ENCODE measurements at places on chromosomes 5 and 9.
A peak's percentile ranks its signal among the peaks of the same experiment; 100 is the strongest.

DNA sequence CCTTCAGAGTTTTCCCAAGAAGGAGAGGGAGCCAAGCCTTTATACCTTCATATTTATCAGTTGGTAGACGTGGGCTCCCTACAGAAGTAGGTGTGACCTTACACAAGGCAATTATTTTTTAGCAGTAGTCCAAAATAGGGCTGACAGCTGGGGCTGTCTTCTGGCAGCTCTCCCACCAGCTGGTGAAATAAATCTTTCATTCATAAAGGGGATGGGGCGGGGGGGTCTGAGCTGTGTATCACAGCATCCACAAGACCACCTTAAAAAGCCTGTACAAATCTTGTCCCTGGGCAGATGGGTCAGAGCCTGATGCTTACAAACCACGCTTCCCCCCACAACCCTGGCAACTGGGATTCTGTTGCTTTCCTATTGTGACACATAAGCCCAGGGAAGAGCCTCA is 19.7 kb downstream of the CSF2 start:
- DNase-seq, result no peak

DNA sequence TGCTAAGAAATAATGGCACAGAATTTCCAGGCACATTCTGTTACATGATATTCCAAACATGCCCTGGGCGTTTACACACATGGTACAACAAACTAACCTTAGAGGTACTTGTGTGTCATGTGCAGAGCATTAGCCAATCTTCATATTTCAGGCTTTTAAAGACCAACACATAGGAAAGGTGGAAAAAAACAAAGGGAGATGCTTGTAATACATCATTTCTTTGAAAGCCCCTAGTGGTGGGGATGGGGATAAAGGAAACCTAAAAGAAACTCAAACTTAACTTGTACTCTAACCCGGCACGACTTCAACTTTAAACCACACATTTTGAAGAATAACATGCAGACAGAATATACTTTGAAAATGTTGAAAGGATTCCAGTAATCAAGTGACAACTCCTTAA is 133.6 kb downstream of the PTPRD start:
- no peak for DNase-seq

- no peak for DNase-seq
Measured at GRCh38 chr5:42756606-42757601, at the start of gene CCDC152. Gene CCDC152 (plus strand): TSS chr5:42756818. CDS start chr5:42759122, 2,304 bp downstream.

GRCh38 chr5:53201746-53202145 is 92.2 kb upstream of the MOCS2 start:
- DNase-seq, result no peak

GRCh38 chr5:4628645-4629385 is 511.3 kb upstream of the ADAMTS16 start:
- DNase-seq, result no peak

GRCh38 chr9:14693251-14693861 is at the start of gene ZDHHC21:
Gene ZDHHC21 (minus strand): TSS chr9:14693432. CDS start chr9:14674340, 19,092 bp downstream.
- DNase-seq, result peak; percentile 32

DNA sequence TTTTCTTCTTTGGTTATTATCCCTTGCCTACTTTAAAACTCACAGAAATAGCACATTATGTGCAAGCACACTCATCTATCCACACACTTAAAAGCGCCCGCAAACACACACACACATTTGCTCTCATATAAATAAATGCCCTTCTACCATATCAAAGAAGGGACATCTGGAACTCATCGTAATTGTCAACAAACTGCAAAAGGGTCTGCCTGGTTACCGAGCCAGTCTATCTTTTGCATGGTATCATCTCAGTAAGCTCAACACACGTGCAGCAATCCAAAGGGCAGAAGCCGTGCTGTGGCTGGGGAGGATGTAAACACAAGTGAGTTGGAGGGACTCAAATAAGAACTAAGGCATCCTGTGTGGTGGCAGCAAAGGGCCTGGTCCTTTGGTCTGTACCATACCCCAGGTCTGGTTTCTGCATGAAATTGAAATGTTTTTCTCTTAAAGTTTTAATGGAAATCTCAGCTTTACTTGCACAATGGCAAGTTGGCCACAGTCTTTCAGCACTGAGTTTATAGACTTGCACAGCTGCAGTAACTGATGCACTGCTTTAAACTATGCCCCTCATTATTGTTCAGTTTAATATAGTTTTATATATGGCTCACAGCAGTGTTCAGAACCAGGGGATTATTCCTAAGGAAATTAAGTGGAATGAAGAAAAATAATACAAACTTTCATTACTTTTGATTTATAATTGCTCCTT is 331.0 kb downstream of the ADAMTS6 start:
- no peak for DNase-seq

GRCh38 chr9:107863396-107863795 is 373.8 kb upstream of the KLF4 start:
- no peak for DNase-seq

- no peak for DNase-seq
Measured at GRCh38 chr9:36194326-36195000, 3.7 kb downstream of the CLTA start.

DNA sequence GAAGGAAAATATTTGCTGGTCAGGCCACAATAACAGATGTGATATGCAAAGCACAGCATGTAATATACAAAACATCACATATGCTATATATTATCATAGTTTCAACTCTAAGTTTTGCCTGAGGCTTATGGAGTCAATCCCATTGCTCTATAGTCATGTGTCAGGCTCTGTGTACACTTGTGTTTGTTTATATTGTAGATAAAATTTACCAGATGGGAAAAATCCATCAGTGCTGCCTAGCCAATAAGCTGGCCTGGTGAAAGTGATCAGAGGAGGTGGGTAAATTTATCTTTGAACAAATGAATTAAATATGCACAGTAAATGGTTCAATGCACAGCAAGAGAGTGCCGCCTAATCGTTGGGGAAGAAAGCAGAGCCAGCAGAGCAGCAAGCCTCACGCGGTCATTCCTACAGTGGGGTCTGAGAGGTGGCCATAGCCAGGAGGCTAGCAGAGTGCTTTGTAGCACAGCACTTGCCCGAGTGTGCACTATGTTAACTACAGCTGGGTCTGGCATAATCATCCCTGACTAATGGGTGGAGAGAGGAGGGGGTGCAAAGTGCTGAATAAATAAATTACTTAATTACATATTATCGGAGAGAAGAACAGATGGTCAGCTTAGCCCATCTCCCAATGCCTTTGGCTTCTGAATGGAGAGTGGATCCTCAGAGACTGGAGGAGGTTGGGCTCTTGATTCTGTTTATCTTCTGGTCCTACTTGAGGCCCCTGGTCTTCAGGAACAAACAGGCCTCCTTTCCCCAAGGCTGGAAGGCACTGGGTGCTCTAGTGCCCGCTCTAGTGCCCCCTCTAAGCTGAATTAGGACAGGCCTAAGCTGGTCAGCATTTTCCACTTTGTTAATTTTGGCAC is 153.5 kb downstream of the MAT2B start:
- no peak for DNase-seq

DNA sequence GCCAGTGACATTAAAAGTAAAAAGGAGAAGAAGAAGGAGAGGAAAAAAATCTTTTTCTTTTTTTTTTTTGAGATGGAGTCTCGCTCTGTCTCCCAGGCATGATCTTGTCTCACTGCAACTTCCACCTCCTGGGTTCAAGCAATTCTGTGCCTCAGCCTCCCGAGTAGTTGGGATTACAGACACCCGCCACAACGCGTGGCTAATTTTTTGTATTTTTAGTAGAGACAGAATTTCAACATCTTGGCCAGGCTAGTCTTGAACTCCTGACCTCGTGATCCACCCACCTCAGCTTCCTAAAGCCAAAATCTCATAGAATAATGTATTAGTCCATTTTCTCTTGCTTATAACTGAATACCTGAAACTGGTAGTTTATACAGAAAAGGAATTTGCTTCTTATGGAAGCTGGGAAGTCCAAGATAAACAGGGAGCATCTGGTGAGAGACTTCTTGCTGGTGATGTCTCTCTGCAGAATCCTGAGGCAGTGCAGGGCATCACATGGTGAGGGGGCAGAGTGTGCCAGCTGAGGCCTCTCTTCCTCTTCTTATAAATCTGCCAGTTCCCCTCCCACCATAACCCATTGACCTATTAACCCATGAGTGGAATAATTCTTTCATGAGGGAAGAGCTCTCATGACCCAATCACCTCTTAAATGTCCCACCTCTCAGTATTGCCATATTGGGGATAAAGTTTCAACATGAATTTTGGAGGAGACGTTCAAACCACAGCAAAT is 466.3 kb downstream of the GADD45G start:
- DNase-seq, result no peak

DNA sequence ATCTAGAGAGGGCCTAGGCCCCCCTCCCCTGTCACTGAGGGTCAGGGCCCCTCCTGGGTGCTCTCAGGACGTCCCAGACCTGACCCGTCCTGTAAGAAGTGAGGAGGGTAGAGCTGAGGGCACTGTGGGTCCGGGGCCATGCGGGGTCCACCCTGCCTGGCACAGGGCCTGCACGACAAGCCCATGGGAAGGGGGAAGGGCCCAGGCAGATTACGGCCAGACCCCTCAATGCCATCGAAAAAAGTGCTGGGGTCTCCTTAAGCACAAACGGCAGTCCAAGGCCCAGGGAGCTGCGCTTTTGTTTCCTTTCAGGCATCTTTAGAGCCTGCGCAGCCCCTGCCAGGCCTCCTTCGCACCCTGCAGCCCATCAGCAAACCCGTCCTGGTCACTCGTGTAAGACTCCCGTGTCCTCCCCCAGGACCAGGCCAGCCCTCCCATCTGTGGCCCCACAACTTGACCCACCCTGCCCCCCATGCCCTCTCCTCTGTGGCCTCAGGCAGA is 4.4 kb upstream of the EXOC3 start:
- no peak for DNase-seq

DNA sequence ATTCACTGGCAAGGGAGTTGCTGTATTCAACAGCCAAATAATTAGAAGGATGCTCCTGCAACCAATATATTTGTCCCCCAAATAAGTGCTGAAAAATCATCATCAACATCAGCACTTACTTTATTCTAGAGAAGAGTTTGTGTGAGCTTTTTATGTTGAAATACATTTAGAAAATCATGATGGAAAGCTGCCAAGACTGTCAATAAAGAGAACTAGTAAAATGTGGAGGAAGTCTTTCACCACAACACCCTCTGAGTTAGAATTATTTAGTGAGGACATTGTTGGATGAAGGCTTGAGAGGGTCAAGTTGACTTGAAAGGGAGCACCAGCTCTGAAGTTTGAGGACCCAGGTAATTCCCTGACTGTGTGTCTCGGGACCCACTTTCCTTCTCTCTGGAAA is 100.2 kb upstream of the TBCA start:
- no peak for DNase-seq

GRCh38 chr9:135036861-135037465 is 50.5 kb upstream of the OLFM1 start:
- DNase-seq, result no peak

- DNase-seq, result no peak
Measured at GRCh38 chr9:80410106-80410505, 838.3 kb downstream of the TLE4 start.

GRCh38 chr9:133873461-133873891 is 118.6 kb downstream of the VAV2 start:
- no peak for DNase-seq

DNA sequence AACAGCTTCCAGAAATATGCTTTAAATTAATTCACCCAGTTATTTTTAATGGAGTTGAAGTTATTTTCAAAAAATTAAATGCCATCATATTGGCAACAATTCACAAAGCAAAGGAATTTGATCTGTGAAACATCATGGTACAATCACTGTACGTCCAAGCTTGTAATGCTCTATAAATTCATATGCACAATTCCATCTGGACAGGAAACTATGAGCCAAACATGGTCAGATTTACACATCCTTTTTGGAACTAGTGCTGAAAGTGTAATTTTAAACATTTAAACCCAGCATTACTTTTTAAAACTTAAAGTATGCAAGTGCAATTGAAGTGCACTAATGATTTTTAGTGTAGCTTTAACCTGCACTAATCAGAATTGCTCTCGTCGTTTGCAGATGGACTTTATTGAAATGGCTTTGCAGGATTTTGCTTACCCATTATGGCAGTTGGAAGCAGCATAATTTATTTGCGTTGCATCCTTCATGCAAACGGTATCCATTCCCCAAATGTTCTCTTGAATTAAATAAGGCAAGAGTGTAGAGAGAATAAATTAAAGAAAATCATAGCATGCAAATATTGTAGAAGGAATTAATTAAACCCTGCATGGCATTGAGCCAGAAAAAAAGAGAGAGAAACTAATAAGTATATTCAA is 21.0 kb upstream of the OR13F1 start:
- no peak for DNase-seq

GRCh38 chr9:129633207-129633606 is 7.2 kb downstream of the NTMT1 start:
- no peak for DNase-seq

DNA sequence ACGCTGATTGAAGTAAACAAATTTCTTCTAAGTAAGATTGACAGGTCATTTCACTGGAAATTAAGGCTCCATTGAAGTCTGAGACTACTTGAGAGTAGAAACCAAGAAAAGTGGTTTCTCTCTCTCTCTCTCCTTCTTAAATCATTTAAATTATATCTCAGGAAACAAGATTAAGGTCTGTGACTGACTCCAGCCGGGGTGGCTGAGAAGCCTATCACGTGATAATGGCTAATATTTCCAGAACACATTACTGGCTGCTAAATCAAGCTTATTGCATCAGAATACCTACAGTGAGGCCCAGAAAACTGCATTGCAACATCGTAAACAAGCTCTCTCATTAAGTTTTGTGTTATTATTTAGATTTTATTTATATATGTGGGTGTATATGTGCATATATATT is 88.4 kb downstream of the PTCD2 start:
- no peak for DNase-seq

DNA sequence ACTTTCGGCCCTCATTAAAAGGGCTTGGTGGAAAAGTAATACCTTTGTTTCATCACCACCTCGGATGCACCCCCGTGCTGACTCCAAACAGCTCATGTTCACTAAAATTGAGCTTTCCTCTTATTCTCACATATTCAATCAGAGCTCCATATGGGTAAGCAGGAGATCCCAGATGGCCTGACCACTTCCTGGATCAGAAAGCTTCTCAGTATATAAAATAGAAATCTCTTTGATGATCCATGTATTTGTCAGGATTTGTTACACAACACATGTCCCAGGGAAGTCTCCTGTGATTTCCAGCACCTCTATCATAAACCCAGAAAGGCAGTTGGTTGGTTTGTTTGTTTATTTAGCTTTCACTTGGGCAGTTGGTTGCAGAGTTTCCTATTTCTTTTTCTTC is 402.0 kb downstream of the MLLT3 start:
- no peak for DNase-seq

- DNase-seq, result no peak
Measured at GRCh38 chr9:133320421-133320881, 15.5 kb downstream of the SURF6 start.
